D721Med (cell line): ENCODE measurements at places on chromosomes 4 and X.

GRCh38 chrX:149462849-149463248, 42.3 kb downstream of the IDS start:
- DNase-seq: no peak

GRCh38 chr4:162347842-162348213, 184.0 kb upstream of the FSTL5 start:
- DNase-seq: no peak

- DNase-seq: no peak
These were observed 172.5 kb downstream of the DHX15 start for GRCh38 chr4:24411806-24412205.

DNA sequence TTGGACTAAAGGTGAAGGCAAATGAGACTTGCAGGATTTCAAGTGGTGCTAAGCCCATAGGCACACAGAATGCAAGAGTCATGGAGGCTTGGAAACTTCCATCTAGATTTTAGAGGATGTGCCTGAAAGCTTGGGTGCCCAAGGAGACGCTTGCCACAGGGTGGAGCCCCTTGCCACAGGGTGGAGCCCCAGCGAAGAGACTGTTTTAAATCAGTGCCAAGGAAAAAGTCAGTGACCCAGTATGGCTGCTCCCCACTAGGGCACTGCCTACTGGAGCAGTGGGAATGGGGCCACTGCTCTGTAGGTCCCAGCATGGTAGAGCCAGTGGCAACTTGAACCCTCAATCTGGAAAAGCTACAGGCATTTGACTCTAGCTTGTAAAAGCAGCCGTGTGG, 794.2 kb upstream of the LCORL start:
- DNase-seq: no peak

- DNase-seq: no peak
These were observed 43.3 kb upstream of the RASSF6 start for GRCh38 chr4:73663576-73663975.

- no peak for DNase-seq
These were observed 364.6 kb upstream of the NOCT start for GRCh38 chr4:138650929-138651448.

DNA sequence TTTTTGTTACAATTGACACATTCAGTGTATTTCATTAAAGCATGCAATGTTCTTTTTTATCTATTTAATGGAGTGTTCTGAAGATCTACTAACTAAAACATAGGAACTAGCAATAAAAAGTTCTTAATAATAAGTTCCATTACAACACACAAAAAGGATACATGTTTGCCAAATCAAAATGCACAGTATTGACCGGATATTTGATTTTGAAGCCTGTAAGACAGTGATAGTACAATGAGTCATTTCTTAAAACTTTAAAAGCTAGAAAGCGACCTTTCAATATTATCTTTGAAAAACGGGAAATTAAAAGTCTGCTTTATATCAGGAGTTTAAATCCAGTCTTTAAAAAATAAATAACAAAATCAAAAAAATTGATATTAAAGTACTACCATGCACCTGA, 2.4 kb upstream of the PRDM5 start:
- DNase-seq: no peak

DNA sequence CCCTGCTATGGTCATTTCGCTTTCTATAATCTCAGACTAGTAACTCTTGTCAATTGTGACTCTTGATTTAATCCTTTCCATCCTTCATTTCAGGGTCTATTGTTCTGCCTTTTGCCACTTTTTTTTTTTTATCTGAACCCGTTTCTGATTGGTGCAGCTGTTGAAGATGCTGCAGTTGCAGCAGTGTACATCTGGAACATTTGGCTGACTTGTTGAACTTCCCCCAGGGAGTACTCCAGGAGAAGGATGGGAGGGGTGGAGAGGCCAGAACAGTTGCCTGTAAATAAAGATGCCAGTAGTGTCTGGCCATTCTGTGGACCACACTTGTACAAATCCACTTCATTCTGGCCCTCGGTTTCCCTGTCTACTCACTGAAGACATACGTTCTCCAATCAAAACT, 1.0 kb upstream of the EDA start:
- no peak for DNase-seq

DNA sequence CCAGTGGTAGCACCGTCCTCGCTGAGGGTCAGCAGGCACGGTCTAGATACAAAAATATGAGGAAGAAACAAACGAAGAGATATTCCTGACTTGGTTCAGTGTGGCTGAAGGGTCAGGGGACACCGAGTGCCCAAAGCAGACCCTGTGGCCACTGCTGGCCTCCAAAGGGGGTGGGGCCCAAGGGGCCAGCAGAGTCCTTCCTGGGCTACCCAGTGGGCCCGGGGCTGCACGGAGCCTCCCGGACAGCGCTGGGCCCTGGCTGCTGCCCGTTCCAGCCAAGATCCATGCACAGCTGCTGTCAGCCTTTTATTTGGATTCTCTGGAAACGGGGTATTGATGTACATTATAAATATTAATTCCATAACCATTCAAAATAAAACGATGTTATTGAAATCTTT, 20.4 kb downstream of the NELFA start:
- DNase-seq: peak; percentile 12

- no peak for DNase-seq
These were observed 503 bp upstream of the PDE5A start for GRCh38 chr4:119629142-119629471.

- DNase-seq: no peak
These were observed 179.2 kb downstream of the SLC7A11 start for GRCh38 chr4:138062929-138063328.

GRCh38 chrX:46327566-46328115, 217.6 kb downstream of the ZNF674 start:
- DNase-seq: no peak

DNA sequence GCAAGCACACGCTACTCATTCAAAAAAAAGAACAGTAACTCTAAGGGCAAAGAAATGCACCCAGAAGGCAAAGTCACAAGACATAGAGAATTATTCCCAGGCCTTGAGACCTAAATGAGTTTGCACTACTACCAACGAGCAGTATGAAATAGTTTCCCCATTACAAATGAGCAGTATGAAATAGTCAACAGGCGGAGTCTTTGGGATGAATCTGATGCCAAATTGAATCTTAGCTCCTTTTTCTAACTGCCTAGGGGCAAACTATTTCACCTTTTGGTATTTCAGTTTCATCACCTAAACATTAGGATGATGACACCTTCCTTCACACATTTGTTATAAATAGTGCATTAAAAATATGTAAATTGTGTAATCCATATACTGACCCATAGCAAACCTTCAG, 213.0 kb upstream of the FAT4 start:
- DNase-seq: no peak

DNA sequence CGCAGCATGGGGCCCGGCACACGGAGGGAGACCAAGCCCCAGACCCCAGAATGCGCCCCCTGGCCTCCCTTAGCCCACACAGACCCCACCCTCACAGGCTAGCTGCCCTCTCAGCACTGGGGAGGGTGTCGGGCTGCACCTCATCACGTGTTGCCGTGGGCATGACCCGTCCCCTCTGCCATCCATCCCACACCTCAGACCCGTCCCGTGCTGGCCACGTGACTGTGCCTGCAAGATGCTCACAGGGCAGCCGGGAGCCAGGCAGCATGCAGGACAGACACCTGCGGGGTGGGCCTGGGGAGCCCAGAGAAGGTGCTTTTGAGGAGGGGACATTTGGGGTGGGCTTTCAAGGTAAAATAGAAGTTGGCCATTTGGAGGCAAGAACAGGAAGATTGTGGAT, 4.8 kb downstream of the MSANTD1 start:
- DNase-seq: no peak

- no peak for DNase-seq
These were observed 71.1 kb downstream of the CRMP1 start for GRCh38 chr4:5821665-5822358.

DNA sequence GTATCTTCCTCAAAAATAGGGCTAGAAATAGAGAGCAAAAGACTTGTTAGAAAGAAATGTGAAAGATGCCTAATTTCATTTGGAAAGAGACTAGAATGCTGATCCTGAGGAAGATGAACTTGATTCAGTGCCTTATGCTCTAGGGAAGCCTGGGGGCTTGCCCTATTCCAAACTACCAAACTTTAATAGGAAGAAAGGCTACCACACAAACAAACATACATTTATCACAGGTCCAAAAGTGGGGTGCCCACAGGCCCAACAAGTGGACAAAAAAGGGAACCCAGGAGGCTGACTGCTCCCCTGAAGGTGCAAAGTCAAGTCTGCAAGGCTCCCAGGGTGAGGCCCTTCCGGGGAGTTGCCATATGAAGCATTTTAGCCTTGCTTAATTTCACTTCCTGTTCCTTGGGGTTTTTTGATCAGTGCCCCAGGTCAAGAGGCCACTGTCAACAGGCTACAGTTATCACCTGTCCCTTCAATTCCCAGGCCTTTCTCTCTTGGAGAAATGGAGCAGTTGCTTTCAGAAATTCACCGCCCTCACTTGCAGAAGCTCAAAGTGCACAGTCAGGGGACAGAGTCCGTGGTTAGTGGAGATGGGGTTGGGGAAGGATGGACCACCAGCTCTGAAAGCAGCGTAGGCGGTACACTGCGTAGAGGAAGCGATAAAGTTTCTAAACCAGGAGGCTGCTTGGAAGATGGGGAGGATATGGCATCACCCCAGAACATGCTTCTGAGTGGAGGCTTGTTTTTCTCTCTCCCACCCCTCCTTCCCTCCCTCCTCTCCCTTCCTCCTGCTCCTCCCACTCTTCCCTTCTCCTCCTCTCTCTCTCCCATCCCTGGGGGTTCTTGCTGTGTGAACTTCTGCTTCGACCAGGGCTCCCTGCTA, 36.4 kb downstream of the TMEM154 start:
- DNase-seq: no peak

- no peak for DNase-seq
These were observed 67.5 kb downstream of the ABCG2 start for GRCh38 chr4:88090898-88091297.

DNA sequence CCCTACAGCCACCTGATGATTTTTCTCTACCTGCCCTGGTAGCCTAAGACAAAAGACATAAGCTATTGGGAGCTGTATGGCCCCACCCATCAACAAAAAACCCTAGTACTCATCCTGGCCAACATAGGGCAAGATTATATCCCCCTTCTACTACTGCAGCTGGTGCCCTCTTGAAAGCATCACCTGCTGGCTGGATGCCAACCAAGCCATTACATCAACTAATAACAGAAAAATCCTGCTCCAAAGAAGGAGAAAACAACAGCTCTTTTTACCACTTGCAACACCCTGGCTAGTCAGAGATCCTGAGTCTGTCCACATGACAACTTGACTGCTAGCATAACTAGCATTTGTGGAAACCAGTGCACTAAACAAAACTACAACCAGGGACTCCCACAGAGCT, 43.6 kb upstream of the UPRT start:
- no peak for DNase-seq

DNA sequence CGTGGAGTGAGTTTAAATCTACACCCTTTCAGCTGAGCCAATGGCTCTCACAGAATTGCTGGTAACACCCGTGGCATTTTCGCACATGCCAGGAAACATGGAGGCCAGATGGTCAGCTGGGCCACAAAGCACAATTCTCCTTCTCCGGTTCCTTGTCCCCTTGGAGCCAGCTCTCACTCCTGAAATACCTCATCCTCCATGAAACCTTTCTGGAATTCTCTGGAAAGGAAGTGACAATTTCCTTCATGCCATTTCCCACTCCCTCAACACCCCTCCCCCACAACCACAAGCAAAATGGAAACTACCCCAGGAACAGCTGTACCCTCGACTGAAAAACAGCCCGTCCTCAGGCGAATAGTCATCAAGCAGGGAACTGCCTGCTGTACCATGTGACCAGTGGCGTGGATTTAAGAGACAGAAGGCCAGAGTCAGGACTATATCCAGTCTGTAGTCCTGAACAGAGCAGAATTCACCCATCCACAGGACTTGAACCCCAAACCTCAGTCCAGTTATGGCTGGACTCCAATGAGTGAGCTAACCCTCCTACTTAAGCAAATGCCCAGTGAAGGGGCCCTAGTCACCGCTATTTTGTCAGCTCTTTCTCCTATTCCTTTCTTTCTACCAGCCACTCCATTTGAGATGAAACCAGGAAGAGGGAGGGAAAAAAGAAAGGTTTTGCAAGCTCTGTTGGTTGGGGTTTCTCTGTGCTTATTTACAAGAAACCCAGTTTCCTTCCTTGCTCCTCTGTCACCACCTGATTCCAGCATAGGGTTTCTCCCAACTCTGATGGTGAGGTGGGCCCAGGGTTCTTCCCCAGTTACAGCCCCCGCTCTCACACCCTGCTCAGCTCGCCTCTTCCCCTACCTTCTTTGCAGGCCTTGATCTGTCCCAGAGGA, 24.5 kb downstream of the ELF4 start:
- DNase-seq: no peak

- DNase-seq: peak; percentile 66
These were observed at the start of gene SORCS2 for GRCh38 chr4:7192252-7193029. TSS of gene SORCS2 (plus strand) at chr4:7192538.

DNA sequence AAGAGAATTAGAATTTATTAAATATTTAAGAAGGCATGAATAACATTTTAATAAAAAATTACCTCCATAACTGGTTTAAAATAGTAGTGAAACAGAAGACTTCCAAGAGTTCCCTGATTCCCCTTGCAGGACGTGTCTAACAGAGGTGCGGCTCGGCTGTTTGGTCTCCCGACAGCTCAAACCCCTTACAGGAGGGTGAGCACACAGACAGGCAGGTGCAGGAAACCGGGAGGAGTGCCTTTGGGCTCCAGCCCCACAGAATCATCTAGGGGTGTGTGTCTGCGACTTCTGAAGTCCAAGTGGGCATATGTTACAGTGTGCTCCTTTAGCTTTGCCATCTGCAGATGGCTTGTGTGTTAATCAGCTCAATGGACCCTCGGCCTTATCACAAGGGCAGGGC, 88.1 kb upstream of the CCSER1 start:
- no peak for DNase-seq

DNA sequence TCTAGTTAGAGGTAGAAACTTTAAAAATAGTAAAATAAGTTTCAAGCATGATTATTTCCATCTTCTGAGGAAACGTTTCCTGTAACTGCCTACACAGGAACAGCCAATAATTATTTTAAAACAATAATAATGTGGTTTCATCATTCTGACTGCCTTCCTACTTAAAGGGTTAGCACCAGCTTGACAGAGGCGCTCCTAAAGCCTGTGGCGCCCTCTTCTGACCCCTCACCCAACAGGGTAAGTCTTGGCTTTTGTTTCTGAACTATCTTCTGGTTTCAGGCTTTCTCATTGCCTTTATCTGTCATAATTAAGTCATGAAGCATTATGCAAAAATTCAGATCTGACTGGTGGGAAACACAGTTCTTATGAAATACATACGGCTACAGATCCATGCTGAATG, 96.7 kb downstream of the ITM2A start:
- no peak for DNase-seq

DNA sequence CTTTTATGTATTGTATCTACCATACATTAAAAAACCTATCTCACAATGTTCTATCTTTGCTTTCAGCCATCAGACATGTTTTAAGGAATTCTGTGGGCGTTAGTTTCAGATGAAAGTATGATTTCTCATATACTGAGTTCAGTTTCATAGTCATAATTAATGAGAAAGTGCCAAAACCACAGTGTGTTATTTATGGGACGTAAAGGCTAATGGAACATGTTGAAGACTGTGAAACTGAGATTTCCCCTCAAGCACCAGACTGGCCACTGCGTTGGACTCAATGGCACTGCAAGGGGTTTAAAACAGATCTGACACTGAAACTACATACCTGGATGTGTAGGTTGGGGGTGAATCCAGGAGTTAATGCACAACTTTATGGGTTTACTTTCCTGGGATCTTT, 32.0 kb downstream of the F8 start:
- DNase-seq: no peak
